GOT3 (cell line): ENCODE measurements at places on chromosomes 7 and 10.

DNA sequence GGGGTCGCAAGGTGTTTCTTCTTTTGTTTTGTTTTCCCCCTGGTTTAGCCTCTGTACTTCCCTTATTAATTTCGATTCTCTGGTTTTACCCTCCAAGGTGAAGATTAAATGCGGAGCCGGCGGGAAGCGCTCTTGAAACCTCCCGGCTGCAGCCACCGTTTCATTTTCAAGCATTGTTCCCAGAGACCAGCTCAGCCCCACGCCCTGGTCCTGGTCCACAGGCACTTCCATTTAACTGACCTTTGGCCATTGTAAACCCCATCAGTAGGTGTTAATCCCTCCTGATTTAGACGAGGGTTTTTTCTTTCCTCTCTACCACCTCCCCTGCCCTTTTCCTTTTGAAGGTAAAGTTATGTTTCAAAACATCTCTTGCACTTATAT lies 39.2 kb upstream of the ENO4 start:
- no peak for DNase-seq

GRCh38 chr10:66336791-66337190 lies 589.0 kb upstream of the LRRTM3 start:
- no peak for DNase-seq

DNA sequence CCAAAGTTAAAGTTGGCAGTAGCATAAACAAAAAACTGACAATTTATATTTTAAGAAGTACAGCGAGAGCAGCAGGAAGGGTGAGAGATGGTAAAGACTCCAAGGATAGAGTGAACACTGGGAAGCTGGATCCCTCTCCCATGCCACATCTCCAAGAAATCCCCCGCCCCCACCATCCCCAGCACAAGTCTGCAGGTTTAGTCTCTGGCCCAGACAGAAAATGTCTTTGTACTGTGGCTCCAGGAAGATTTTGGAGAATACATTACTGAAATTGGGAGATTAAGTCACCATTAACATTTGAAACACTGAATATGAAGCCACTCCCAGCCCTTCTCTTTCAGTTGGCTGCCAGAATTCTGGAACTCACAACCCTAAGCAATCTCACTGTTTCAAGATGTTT lies 140.3 kb downstream of the MACC1 start:
- DNase-seq, result no peak

GRCh38 chr10:619710-620109 lies 69.8 kb downstream of the DIP2C start:
- DNase-seq, result no peak

GRCh38 chr10:78992333-78992732 lies 76.4 kb upstream of the ZMIZ1 start:
- DNase-seq, result no peak

GRCh38 chr7:17304926-17305325 lies 6.5 kb downstream of the AHR start:
- DNase-seq, result no peak

DNA sequence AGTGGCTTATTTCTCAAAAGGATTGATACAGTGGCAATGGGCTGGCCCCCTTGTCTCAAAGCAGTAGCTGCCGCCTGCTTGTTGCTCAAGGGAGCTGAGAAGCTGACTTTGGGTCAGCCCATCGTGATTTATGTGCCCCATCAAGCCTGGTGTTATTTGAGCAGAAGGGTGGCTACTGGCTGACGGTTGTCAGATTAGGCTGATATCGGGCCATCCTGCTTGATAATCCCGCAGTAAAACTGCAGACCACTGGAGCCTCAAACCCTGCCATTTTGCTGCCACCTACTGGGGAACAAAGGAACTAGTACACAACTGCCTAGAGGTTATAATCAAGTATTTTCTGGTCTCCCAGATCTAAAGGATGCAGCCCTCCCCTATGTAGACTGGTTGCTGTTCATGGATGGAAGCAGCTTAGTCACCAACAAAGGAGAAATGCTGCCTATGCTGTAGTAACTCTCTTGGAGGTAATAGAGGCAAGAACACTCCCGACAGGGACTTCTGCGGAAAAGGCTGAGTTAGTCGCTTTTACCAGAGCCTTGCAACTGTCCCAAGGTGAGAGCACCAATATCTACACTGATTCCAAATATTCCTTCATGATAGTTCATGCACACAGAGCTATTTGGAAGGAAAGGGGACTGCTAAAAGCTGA lies 65.9 kb upstream of the ZNF92 start:
- no peak for DNase-seq

DNA sequence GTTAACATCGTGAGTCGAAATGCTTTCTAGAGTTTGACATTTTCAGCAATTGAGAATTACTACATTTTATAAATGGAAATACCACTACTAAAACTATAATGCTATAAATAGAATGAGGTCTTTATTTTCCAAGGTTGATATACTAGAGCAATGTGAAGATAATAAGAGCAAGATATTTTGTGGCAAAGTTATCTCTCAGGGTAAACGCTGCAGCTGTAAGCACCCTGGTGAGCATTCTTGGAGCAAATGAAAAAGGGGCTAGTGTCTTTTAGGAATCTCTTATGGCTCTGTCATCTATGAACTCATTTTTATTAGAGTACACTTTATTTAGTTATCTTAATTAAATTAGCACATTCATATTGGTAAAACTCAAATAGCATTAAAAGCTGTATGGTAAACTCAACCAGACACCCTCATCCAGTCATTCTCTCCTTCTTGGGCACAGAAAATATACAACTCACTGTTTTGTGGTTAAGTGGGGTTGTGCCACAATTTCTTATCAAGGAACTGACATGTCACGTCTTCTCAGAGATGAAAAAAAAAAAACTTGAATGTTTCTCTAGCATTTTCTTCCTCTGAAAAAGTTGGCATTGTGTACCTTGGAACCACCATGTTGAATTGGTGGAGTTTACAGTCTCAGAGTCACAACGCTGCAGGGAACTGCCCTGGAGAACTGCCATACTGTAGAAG lies 289.5 kb upstream of the PFKP start:
- no peak for DNase-seq
